ENCODE measurements at places on chromosomes 1 and 21. TPM values are rescaled to one million over a fixed set of nuclear protein-coding genes. Genes with fewer than 3 reads are reported as not detected.

The OR2G6 gene
- total RNA-seq = not detected

The TNFAIP8L2 gene
- not detected for total RNA-seq

The OR14A16 gene
- total RNA-seq = not detected

The GCLM gene
- total RNA-seq = 7.8 TPM

The PLA2G2F gene
- not detected for total RNA-seq

The KCNJ9 gene
- not detected for total RNA-seq

The FBLIM1 gene
- total RNA-seq = 198 TPM

The MROH7 gene
- total RNA-seq = 0.13 TPM

The NPL gene
- total RNA-seq = 0.33 TPM

The ITPKB gene
- total RNA-seq = 8.0 TPM

The OR2L5 gene
- not detected for total RNA-seq

The POLR3GL gene
- total RNA-seq = 12.9 TPM

The FCRL6 gene
- total RNA-seq = not detected

The SERTAD4 gene
- total RNA-seq = 9.8 TPM

The B4GALT3 gene
- 40.9 TPM for total RNA-seq

The NBPF6 gene
- total RNA-seq = not detected

The OR6N1 gene
- not detected for total RNA-seq

The BNIPL gene
- not detected for total RNA-seq

The PRAMEF27 gene
- total RNA-seq = not detected

The RGSL1 gene
- total RNA-seq = not detected

The UBXN10 gene
- under 0.01 TPM for total RNA-seq

The SLC22A15 gene
- total RNA-seq = 3.0 TPM

The KRTAP26-1 gene
- not detected for total RNA-seq

The GUCA2A gene
- total RNA-seq = not detected

The ANXA9 gene
- total RNA-seq = 1.3 TPM

The FAM163A gene
- not detected for total RNA-seq

The PFKL gene
- 89.5 TPM for total RNA-seq

The GJC2 gene
- total RNA-seq = 0.51 TPM

The F5 gene
- total RNA-seq = not detected

The CYP4B1 gene
- not detected for total RNA-seq

The MORN1 gene
- total RNA-seq = 2.8 TPM

The KCNK1 gene
- 4.7 TPM for total RNA-seq

The F13B gene
- not detected for total RNA-seq

The FAM177B gene
- not detected for total RNA-seq

The ZSWIM5 gene
- 0.63 TPM for total RNA-seq

The KRTAP20-2 gene
- total RNA-seq = not detected

The SH2D5 gene
- total RNA-seq = 9.6 TPM
